NCI-H1105 treated with DMSO at 0.1 percent for 48 hours (cell line): ENCODE measurements at places on chromosomes 1 and 21.

GRCh38 chr1:151384584-151384983, 12.1 kb upstream of the SELENBP1 start:
- DNase-seq, result no peak

DNA sequence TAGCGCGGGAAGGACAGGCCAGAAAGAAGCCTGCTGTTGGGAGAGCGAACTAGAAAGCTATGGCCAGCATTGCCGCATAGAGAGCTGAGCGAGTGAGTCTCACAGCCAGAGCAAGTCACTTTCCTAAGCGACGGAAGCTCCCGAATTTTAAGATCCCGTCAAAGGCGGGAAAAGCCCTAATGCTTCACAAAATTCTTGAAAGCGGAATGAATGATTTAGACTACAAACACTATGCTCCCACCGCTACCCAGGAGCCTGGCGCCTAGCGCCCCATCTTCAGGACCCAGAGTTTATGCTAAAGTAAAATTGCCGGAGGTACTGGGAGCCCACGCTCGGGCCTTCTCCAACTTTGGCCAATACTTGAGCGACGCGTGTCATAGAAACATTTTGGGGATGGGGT, 409.9 kb upstream of the ESRRG start:
- DNase-seq, result no peak

DNA sequence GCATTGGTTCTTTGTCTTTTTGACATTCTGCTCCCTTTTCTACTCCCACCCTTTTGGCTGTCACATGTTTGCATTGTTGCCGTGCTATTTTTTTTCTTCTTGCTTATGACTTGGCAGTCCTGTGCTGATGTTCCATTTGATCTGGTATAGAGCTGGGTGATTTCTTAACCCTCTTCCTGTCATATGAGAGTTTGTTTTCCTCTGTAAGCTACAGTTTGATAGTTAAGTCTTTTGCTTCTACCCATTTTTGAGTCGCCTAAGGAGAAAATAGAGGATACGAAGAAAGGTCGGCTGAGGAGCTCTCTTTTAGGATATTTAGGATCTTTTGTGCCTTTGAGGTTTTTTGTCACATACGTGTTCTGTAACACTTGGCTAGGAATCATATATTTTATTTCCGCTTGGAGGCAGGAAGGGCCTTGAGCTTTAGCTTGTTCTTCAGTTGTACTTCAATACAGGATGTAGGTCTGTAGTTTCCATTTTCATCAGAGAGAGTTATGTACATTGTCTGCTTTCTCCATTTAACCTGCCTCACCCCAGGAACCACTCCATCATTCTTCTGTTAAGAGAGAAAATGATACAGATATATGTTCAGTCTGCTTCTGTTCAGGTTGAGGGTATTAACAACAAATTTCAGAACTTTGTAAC, 150.7 kb downstream of the BACH1 start:
- DNase-seq, result no peak

- DNase-seq, result no peak
These were observed 34.8 kb downstream of the WDR4 start for GRCh38 chr21:42844411-42845113.

DNA sequence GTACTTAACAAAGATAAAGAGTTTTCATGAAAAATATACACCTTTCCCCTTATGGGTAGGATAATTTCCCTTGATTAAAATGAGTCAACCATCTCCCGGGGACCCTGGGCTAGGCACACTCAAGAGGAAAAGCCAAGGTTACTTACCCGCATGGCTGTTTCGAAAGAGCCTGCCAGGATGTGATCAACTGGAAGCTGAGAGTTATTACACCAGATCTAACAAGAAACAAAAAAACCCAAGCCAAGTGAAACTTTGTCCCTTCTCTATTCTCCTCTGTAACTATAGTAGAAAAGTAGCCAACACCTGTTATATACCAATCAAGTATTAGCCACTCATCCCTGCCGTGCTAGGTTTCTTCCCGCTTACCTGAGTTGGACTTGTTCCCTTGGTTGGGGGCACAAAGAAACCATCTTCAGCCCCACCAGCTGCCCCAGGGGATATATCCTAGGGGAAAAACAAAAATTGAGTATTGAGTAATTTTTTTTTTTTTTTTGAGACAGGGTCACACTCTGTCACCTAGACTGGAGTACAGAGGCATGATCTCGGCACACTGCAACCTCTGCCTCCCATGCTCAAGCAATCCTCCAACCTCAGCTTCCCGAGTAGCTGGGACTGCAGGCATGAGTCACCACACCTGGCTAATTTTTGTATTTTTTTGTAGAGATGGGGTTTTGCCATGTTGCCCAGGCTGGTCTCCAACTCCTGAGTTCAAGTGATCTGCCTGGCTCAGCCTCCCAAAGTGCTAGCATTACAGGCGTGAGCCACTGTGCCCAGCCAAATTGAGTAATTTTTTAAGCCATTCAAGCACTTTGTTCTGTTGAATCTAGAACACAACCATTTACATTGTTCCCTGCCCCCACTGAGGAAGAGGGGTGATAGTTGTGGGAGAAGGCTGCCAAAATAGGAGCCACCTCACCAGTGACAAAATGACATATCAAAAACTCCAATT, 8.4 kb upstream of the PEX19 start:
- DNase-seq, result no peak

DNA sequence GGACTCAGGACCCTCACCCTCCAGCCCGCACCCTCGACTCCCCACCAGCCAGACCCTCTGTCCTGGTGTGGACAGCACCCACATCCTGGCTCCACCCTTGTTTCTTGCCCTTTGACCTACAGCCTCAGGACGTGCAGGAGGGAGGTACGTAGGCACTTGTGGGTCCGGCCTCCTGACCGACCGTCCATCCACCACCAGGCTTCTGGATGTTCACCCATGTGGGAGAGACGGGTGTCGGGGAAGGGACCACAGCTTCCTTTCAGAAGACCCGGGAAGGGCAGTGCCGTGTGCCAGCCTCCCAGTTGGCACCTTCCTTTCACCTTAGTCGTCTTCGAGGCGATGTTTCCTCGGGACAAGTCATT, 61.4 kb downstream of the PRKCZ start:
- DNase-seq, result no peak

GRCh38 chr21:16596369-16596768, 866.6 kb downstream of the USP25 start:
- DNase-seq, result no peak

- no peak for DNase-seq
These were observed 879 bp upstream of the PLPPR5 start for GRCh38 chr1:99005537-99005942.

DNA sequence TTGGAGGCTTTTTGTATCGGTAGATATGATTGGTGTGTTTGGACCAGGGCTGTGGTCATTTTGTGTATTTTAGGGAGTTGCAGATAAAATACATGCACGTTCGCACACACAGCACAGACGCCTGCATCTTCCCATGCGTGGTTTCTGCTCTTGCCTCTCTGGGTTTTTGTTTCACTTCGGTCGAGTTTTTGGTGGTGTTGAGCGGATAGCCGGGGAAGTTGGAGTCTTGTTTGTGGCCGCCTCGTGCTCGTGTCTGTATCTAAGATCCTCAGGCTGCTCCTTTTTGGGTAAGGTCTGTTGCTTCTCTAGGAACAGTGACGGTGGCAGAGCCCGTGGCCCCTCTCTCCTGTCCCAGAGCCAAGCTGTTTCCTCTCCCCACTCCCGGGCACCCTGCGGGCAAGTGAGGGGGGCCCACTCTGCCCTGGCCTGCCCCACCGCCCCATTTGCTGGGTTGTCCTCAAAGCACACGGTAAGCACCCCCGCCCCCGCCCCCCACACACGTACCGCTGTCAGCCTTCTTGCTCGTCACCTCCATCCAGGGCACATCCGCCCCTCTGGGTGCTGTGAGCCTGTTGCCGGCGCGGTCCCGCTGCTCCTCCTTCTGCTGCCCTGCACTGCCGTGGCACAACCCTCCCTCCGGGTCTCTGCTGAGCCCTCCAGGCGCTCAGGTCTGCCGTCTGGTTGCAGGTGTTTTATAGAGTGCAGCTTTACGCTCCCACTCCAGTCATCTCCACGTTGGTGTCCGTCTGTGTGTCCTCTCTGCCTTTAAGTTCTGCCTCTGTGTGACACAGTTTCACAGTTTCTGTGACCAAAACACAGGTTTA, 51.9 kb downstream of the AGPAT3 start:
- no peak for DNase-seq

- no peak for DNase-seq
These were observed 95.7 kb downstream of the GLIS1 start for GRCh38 chr1:53643041-53643880.
